Spleen (tissue), 13 donors: ENCODE measurements at places on chromosomes 12 and 14. TPM values are rescaled to one million over a fixed set of nuclear protein-coding genes. Genes with fewer than 3 reads are reported as not detected.

PMEL gene
- total RNA-seq = 0.70 TPM

LHX5 gene
- not detected for total RNA-seq

NDRG2 gene
- total RNA-seq = 127 TPM

CLBA1 gene
- total RNA-seq = 2.8 TPM

NKX2-1 gene
- total RNA-seq = not detected

ACSS3 gene
- 12.3 TPM for total RNA-seq

MYO1A gene
- total RNA-seq = 1.4 TPM

DDIT3 gene
- 21.6 TPM for total RNA-seq

GARIN6 gene
- not detected for total RNA-seq

SLCO1B1 gene
- not detected for total RNA-seq

ESR2 gene
- 9.0 TPM for total RNA-seq

SERPINA10 gene
- not detected for total RNA-seq

NXPH4 gene
- total RNA-seq = 0.60 TPM

KRT78 gene
- not detected for total RNA-seq

TSPAN19 gene
- total RNA-seq = not detected

CCDC177 gene
- total RNA-seq = not detected

PMCH gene
- total RNA-seq = not detected
